Activated CD8-positive, alpha-beta T cell treated with anti-CD3 and anti-CD28 coated beads, Interleukin-2, amount 10 ng/mL, durations not matched to agents 7 days and 5 days (primary cell): ENCODE measurements at places on chromosomes 5 and 9. TPM values are rescaled to one million over a fixed set of nuclear protein-coding genes. Genes with fewer than 3 reads are reported as not detected.

DNA sequence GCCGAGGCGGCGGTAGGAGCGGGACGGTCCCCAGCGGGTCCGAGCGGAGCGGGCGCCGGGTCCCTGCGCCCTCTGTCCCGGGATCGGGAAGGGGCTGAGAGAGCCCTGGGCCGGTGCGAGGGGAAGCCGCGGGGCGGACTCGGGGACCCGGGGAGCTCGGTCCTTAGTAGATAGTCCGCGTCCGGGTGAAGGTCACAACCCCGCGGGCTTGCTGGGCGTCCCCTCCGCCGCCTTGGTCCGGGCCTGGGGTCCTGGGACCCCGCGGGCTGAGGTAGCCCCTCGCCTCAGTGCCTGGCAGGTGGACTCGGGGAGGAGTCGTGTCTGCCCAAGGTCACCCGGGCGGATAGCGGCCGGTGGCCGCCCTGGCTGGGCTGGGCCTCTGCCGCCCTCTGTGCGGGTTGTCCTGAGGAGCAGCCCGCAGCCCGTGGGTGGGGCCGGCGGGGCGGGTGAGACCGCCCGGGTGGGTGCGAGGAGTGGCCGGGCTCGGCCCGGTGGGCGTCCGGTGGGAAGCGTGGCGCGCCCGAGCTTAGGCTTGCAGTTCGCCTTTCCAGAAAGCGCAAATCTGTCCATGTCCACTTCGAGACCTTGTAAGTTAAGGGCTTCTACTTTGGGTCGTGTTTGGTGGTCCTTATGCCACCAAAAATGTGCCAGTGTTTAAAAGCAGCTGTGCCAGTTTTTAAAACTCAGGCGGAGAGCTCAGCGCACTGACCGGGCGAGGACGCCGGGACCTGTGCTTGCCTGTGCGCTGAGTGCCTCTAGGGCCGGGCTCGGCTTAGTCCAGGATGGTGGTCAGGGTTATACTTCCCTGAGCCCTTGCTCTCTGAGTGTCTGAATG is 554 bp downstream of the SDHA start:
- peak; percentile 42 for DNase-seq
- H3K4me1 ChIP-seq, result peaks cover 59% of the 10 kb centered on the region
- peaks cover 34% of the 10 kb centered on the region for H3K36me3 ChIP-seq
- no peaks in the 10 kb centered on the region for H3K27me3 ChIP-seq

DNA sequence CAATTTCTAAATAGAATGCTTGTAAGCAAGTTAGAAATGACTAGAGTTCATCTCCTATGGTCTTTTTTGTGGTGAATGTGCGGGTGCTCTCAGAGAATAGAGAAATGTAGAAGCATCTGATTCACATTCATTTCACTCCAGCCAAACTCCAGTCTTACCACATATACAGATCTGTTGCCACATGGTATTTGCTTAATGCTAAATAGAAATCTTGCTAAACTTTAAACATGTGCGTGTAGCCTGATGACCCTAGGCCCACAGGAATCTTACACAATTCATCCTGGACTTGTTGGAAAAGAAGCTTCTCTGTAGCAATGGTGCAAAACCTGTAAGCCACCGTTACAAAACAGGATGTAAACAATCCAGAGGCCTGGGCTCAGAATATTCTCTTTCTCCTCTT is 135.2 kb downstream of the PCSK1 start:
- H3K4me1 ChIP-seq, result no peaks in the 10 kb centered on the region
- H3K4me3 ChIP-seq, result no peak overlapping the region
- no peak for DNase-seq
- H3K27ac ChIP-seq, result no peak overlapping the region
- no peaks in the 10 kb centered on the region for H3K36me3 ChIP-seq

GRCh38 chr5:162068412-162068811 is 839 bp downstream of the GABRG2 start:
- no peak overlapping the region for H3K4me3 ChIP-seq
- no peaks in the 10 kb centered on the region for H3K4me1 ChIP-seq
- DNase-seq, result peak; percentile 20
- H3K36me3 ChIP-seq, result no peaks in the 10 kb centered on the region
- H3K27me3 ChIP-seq, result no peaks in the 10 kb centered on the region

GRCh38 chr5:145509336-145510136 is 325.6 kb downstream of the PRELID2 start:
- no peaks in the 10 kb centered on the region for H3K4me1 ChIP-seq
- H3K27ac ChIP-seq, result no peak overlapping the region
- no peak for DNase-seq
- no peak overlapping the region for H3K4me3 ChIP-seq
- no peaks in the 10 kb centered on the region for H3K27me3 ChIP-seq
- H3K36me3 ChIP-seq, result no peaks in the 10 kb centered on the region

- H3K4me1 ChIP-seq, result peaks cover 28% of the 10 kb centered on the region
- H3K4me3 ChIP-seq, result peak overlapping the region; percentile 15
- H3K27ac ChIP-seq, result peak overlapping the region; percentile 79
Measured at GRCh38 chr5:172223901-172224873, 30.2 kb downstream of the EFCAB9 start.

GRCh38 chr5:114362197-114362976 is 517 bp downstream of the KCNN2 start:
- peaks cover 41% of the 10 kb centered on the region for H3K27me3 ChIP-seq
- no peak for DNase-seq
- no peaks in the 10 kb centered on the region for H3K36me3 ChIP-seq
- no peak overlapping the region for H3K4me3 ChIP-seq

- H3K27ac ChIP-seq, result no peak overlapping the region
- H3K4me3 ChIP-seq, result no peak overlapping the region
- H3K27me3 ChIP-seq, result no peaks in the 10 kb centered on the region
- no peaks in the 10 kb centered on the region for H3K36me3 ChIP-seq
Measured at GRCh38 chr5:71907608-71908145, 188.6 kb downstream of the CARTPT start.

GRCh38 chr5:886036-886435 is 6.6 kb downstream of the BRD9 start:
- peaks cover 93% of the 10 kb centered on the region for H3K36me3 ChIP-seq
- peaks cover 7% of the 10 kb centered on the region for H3K27me3 ChIP-seq
- H3K4me3 ChIP-seq, result no peak overlapping the region
- H3K4me1 ChIP-seq, result peaks cover 38% of the 10 kb centered on the region

DNA sequence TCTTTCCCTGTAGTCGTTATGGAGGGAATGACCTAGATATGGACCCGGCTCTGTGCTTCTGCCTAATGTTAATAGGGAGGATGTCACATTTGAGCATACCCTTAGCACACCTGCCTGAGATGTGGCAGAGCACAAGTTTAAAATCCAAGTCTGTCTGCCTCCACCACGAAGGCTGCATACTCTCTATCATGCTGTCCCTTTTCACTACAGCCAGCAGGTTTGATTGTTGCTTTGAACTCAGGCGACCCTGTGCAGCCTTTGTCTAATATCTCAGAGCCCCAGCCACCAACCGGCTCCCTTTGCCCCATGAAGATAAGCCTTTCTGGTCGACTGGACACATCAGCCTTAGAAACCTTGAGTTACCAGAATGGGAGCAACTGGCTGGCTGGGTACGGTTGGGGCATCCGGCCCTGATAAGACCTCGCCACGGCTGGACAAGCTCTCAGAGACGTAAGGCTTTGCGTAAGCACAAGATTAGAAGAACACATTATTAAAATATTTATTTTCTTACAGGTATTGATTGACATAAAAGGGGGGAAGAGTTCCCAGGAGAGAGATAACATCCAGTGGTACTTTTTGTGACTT is 222.0 kb upstream of the TRIM32 start:
- no peaks in the 10 kb centered on the region for H3K27me3 ChIP-seq
- H3K4me3 ChIP-seq, result no peak overlapping the region
- no peaks in the 10 kb centered on the region for H3K4me1 ChIP-seq
- no peak overlapping the region for H3K27ac ChIP-seq
- DNase-seq, result no peak
- no peaks in the 10 kb centered on the region for H3K36me3 ChIP-seq

DNA sequence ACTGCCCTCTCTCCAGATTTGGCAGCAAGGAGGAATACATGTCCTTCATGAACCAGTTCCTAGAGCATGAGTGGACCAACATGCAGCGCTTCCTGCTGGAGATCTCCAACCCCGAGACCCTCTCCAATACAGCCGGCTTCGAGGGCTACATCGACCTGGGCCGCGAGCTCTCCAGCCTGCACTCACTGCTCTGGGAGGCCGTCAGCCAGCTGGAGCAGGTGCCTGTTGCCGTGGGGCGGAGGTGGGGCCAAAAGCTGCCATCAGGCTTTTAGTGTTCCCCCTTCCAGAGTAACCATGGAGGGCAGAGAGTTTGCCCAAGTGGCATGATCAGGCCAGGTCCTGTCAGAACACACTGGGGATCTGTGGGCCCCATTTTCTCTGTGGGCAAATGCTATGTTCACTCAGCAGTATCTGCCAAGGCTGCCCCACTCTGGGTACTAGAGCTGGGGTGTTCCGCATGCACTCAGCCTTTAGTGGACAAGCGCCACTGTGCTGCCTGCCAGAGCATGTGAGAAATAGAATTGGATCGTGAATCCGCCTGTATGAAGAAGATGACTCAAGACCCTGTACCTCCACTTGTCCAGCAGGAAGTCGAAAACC is 117.1 kb downstream of the DAB2IP start:
- no peaks in the 10 kb centered on the region for H3K4me1 ChIP-seq
- no peaks in the 10 kb centered on the region for H3K27me3 ChIP-seq
- no peaks in the 10 kb centered on the region for H3K36me3 ChIP-seq
- no peak overlapping the region for H3K4me3 ChIP-seq

GRCh38 chr5:73352243-73352642 is 96.3 kb downstream of the FOXD1 start:
- no peaks in the 10 kb centered on the region for H3K36me3 ChIP-seq
- H3K4me3 ChIP-seq, result no peak overlapping the region
- no peaks in the 10 kb centered on the region for H3K4me1 ChIP-seq
- no peak for DNase-seq
- no peak overlapping the region for H3K27ac ChIP-seq

DNA sequence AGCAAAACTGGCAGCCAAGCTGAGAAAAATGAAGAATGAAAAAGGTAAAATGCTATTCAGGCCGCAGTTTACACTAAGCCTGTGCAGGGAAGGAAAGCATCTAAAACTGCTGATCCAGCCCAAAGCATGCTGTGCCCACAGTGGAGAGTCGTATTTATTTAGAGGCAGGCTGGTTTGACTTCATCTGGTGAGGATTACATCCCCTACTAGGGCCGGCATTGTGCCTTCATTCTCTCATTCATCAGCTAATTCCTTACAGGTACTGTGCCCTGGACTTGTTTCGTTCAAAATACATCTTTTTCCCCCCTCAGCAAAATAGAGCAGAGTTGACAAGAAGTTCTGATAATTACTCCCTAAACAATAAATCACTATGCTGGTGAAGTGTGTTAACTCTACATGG is 137.5 kb upstream of the DAP start:
- peaks cover 8% of the 10 kb centered on the region for H3K27me3 ChIP-seq
- no peak overlapping the region for H3K27ac ChIP-seq
- H3K4me3 ChIP-seq, result no peak overlapping the region
- no peak for DNase-seq
- H3K4me1 ChIP-seq, result no peaks in the 10 kb centered on the region

Gene THBS4
- total RNA-seq, result 1.4 TPM

Gene CCDC180
- 5.1 TPM for total RNA-seq
